Activated CD4-positive, alpha-beta T cell treated with anti-CD3 and anti-CD28 coated beads, Interleukin-2, amount 10 ng/mL, durations not matched to agents 24 days and 14 days (primary cell): ENCODE measurements at places on chromosomes 2 and 18. TPM values are rescaled to one million over a fixed set of nuclear protein-coding genes. Genes with fewer than 3 reads are reported as not detected.

Gene SNORC
- 1.0 and 1.2 TPM in 2 replicates for total RNA-seq

Gene GNAL
- 0.36 and 0.40 TPM in 2 replicates for total RNA-seq

Gene KIAA2012
- total RNA-seq, result not detected in 2 replicates

Gene CHST9
- not detected in 2 replicates for total RNA-seq

Gene SNRNP200
- total RNA-seq, result 197 and 203 TPM in 2 replicates

Gene NGEF
- 1.2 and 1.3 TPM in 2 replicates for total RNA-seq

Gene CAB39
- total RNA-seq, result 166 and 168 TPM in 2 replicates

Gene DLGAP1
- total RNA-seq, result 0.99 and 1.5 TPM in 2 replicates

Gene AAMP
- total RNA-seq, result 85.3 and 89.0 TPM in 2 replicates

Gene TSHZ1
- 12.4 and 12.5 TPM in 2 replicates for total RNA-seq

Gene AQP4
- not detected in 2 replicates for total RNA-seq

Gene UCN
- 1.9 and 2.7 TPM in 2 replicates for total RNA-seq

Gene QPCT
- 2.0 and 2.1 TPM in 2 replicates for total RNA-seq

Gene EFR3B
- total RNA-seq, result 0.09 and 0.12 TPM in 2 replicates

Gene UPP2
- total RNA-seq, result not detected in 2 replicates

Gene EEF1B2
- total RNA-seq, result 761 and 768 TPM in 2 replicates

Gene METTL8
- total RNA-seq, result 33.1 and 42.9 TPM in 2 replicates

Gene ZNF396
- 0.19 and 0.26 TPM in 2 replicates for total RNA-seq

Gene SLC8A1
- total RNA-seq, result 3.4 and 5.0 TPM in 2 replicates

Gene HOXD8
- not detected in 2 replicates for total RNA-seq

Gene NRP2
- 61.0 and 64.4 TPM in 2 replicates for total RNA-seq

Gene CRYGD
- not detected in 2 replicates for total RNA-seq

Gene NEU2
- not detected in 2 replicates for total RNA-seq

Gene CDC42EP3
- total RNA-seq, result 10.9 and 12.8 TPM in 2 replicates

Gene DYNAP
- not detected in 2 replicates for total RNA-seq

Gene VWC2L
- not detected in 2 replicates for total RNA-seq

Gene TMEM178A
- total RNA-seq, result 0.14 TPM in 1 of 2 replicates, not detected in the other

Gene TUBA4B
- total RNA-seq, result not detected in 2 replicates

Gene ACAA2
- 69.7 and 72.1 TPM in 2 replicates for total RNA-seq

Gene NT5C1B
- not detected in 2 replicates for total RNA-seq

Gene ZSWIM2
- not detected in 2 replicates for total RNA-seq

Gene CYTIP
- 320 and 321 TPM in 2 replicates for total RNA-seq

Gene MARCO
- total RNA-seq, result not detected in 2 replicates

Gene DCDC2C
- not detected in 2 replicates for total RNA-seq

Gene OTOS
- total RNA-seq, result not detected in 2 replicates

Gene GMCL1
- total RNA-seq, result 25.9 and 28.0 TPM in 2 replicates
